NCI-H187 treated with DMSO at 0.1 percent for 48 hours (cell line): ENCODE measurements at places on chromosomes 2 and 18.

DNA sequence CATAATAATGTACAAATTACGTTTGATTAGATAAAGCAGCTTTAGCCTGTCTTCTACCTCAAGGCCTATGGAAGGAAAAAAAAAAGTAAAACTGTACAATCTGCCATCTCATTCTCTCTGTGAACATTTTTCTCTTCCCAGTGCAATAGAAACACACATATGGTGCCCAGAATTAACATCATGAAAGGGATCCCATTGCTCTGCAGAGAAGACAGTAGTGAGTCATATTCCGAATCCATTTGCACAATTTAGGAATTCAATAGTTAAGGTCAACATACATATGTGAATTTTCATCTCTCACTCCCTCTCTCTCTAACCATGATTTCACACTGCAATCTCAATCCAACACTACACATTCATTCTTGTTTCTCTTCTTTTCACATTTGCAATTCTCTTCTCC lies 640.9 kb upstream of the SOX11 start:
- no peak for DNase-seq

DNA sequence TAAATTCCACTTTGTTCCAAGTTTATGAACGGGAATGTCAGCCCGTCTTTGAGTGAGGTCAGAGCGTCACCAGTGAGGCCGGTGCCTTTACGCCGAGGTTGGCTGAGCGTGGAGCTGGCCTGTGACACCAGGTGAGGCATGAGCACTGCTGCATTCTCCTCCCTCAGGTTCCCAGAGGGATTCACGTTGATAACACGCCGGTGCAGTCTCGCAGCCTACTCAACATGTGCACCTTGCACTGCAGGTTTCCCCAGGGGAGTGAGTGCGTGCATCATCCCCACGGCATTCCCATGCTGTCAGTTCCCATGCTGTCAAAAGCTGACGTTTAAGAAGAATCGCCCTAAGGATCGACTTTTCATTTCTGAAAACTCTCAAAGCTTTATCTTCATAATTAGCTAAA lies 213.3 kb downstream of the LDLRAD4 start:
- no peak for DNase-seq

DNA sequence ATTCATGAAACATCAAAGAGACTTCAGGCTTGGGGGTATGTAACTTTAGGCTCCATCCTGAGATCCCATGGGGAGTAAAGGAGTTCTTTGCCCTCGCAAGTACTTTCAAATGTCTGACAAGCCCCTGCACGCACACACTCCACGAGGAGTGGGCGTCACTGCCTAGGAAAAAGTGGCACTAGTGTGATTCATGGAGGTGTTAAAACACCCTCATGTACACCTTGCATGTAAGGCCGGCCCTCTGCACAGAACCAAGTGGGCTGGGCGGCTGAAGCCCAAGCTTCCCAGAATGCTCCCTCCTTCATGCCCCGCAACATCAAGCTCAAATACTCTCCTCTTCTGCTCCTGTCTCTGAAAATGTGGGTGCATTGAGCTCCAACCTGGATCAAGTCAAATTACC lies 7.8 kb downstream of the HS1BP3 start:
- no peak for DNase-seq

DNA sequence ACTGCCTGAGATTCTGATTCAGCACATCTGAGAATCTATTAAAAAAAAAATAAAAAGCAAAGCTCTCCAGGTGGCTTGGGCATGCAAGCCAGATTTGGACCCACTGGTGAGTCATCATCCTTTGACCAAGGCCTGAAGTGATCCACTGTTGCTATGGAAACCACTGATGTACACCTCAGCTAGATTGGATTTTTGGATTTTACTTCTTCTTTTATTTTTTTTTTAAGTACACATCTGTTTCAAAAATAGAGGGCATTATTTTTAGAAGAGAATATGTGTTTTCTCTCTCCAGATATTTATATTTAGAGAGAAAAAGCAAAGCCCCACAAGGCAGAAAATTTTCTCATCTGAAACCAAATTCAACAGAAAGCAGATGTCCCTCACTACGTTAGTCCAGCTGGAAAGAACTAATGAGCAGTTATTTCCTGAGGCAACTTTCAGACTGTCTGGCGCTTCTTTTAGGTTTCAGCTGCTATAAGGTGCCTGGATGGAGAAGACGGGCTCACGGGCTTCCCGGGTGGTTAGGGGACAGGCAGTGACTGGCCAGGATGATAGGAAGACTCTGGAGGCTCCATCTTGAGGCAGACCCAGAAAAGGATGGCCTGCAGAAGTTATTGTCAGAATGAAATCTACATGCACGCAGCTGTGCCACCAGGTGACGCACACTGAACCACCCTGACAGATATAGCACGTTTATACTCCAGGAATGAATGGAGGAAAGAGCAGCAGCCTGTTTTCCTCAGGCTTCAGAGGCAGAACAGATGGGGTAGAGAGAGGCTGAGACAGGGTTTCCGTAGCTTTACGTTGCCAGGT lies 50.5 kb downstream of the MRPL35 start:
- DNase-seq: no peak

DNA sequence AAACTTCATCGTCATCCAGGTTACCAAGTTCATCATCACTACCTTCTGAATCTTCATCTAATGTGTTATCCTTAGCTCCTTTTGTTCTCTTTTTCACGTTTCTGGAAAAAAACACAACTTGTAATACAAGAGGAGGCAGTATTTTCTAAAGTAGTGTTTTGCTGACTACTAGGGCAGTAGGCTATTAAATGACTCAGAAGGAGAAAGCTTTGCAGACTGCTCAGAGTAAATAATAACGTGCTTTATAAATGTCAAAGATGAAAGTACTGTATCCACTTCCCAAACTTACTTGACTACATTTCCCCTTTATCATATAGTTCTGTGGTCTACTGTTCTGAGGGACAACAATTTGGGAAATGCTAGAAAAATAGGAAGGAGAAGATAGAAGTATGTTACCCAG lies 15.6 kb downstream of the CEBPZOS start:
- DNase-seq: no peak

- DNase-seq: no peak
Measured at GRCh38 chr2:28318462-28319117, 74.1 kb upstream of the FOSL2 start.
